ENCODE measurements at places on chromosomes 6 and 20. TPM values are rescaled to one million over a fixed set of nuclear protein-coding genes. Genes with fewer than 3 reads are reported as not detected.

GRCh38 chr6:83908813-83909212, 49.3 kb downstream of the CYB5R4 start:
- no peaks in the 10 kb centered on the region for H3K27me3 ChIP-seq
- no peaks in the 10 kb centered on the region for H3K4me1 ChIP-seq
- no peak overlapping the region for H3K27ac ChIP-seq

DNA sequence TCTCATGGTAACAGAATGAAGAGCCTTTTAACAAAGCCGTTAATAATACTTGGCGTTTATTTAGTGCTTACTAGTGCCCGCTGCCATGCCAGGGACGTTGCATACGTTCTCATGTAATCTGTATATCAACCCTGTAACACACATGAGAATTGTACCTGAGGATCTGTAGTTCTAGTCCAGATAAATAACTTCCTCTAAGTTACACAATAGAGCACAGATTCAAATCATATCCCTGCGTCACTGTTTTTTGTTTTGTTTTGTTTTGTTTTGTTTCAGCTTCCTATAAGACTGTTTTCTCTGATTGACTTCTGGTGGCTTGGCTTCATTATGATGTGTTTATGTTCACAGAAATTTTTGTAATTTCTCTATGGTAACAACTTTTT, 553 bp downstream of the ZSCAN16 start:
- no peaks in the 10 kb centered on the region for H3K27me3 ChIP-seq
- H3K27ac ChIP-seq = peak overlapping the region; percentile 49
- DNase-seq = no peak
- H3K4me1 ChIP-seq = peaks cover 12% of the 10 kb centered on the region

TDP2 gene
- 403 TPM for total RNA-seq

- no peaks in the 10 kb centered on the region for H3K36me3 ChIP-seq
- no peak for DNase-seq
- H3K4me1 ChIP-seq = no peaks in the 10 kb centered on the region
- H3K27ac ChIP-seq = no peak overlapping the region
- no peak overlapping the region for H3K4me3 ChIP-seq
Observed at GRCh38 chr6:104589940-104590339, 269.8 kb downstream of the HACE1 start.

FAM83B gene
- total RNA-seq = 36.6 TPM

GRCh38 chr6:12472601-12473038, 182.5 kb downstream of the EDN1 start:
- H3K4me1 ChIP-seq = no peaks in the 10 kb centered on the region
- no peaks in the 10 kb centered on the region for H3K27me3 ChIP-seq
- DNase-seq = peak; percentile 61
- no peak overlapping the region for H3K27ac ChIP-seq
- H3K4me3 ChIP-seq = no peak overlapping the region

NTSR1 gene
- 0.76 TPM for total RNA-seq

DNA sequence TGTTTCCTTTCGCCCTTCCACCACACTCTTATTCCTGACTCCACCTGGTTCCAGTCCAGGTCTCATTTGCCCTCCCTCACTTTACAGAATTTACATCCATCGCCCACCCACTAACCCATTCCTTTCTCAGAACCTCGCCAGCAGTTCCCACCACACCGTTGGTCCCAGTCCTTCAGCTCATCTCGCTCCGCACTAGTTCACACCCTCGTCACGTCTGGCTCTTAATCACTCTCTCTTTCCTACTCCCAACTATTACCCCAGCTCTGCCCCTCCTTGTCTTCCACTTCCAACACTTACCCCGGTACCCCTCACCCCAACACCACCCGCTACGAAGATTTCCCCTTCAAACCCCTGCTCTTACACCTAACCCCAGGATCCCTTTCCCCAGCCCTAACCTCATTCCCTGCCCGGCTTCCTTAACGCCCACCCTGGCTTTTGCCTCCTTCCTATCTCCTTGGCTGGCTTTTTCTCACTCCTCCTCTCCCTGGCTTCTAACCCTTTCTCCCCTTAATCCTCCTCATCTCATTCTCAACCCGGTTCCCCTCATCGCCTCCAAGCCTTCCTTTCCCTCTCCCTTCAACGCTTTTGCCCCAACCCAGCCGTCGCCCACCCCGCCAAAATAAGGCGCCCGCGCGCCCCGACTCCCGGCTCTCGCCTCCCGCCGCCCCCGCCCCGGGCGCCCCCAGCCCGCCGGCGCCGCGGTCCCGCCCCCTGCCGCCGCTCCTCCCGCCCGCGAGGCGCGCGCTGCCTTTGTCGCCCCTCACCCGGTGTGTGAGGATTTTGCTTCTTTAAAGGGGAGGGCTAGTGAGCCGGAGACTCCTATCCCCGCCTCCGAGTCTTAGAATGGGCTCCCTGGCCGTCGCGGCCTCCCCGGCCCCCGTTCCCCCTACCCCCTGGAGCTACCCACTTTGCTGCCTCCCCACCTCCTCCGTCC, 542 bp downstream of the USP49 start:
- no peaks in the 10 kb centered on the region for H3K27me3 ChIP-seq
- peaks cover 6% of the 10 kb centered on the region for H3K4me1 ChIP-seq
- peak overlapping the region; percentile 64 for H3K27ac ChIP-seq
- no peaks in the 10 kb centered on the region for H3K36me3 ChIP-seq
- H3K4me3 ChIP-seq = peak overlapping the region; percentile 67
- no peak for DNase-seq

GSTA3 gene
- not detected for total RNA-seq

TXLNB gene
- total RNA-seq = 1.7 TPM

- no peaks in the 10 kb centered on the region for H3K4me1 ChIP-seq
- peaks cover 33% of the 10 kb centered on the region for H3K36me3 ChIP-seq
- DNase-seq = no peak
- H3K4me3 ChIP-seq = no peak overlapping the region
- H3K27me3 ChIP-seq = no peaks in the 10 kb centered on the region
- H3K27ac ChIP-seq = no peak overlapping the region
Observed at GRCh38 chr20:51687108-51687507, 81.1 kb downstream of the ATP9A start.

DNA sequence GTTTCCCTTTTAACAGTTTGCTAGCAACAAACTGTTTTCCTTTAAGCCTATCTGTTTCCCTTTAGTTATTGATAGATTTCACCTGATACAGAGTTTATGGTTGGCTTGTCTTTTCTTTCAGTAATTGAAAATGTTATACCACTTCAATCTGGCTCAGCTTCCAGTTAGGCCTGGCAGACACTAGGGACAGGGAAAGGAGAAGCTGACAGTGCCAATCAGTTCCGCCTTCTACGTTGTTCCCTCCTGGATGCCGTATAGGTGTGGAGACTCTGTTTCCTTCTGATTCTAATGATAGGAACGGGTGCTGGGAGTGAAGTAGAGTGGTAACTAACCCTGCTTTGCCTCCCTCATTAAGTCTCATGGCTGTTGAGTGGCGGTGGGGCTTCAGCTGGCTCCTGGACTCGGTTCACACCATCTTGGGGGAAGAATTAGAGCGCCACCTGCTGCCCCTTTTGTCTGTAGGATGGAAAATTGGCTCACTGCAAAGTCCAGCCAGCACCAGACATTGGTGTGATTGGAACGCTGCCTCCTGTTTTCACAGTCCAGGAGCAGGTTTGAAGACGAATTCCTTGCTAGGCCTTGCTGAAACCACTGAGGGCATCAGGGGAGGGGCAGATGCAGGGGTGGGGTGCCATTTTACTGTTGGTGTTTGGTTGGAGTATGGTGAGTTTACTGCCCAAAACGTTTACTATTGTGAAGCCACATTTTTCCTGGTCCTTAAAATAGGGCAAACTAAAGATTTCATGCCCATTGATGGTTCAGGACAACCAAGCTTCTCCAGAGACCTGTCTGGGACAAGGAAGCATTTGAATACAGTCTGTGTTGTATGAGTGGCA, 1729.5 kb downstream of the GRIK2 start:
- H3K27ac ChIP-seq = no peak overlapping the region
- no peak overlapping the region for H3K4me3 ChIP-seq

PLA2G7 gene
- total RNA-seq = 3.3 TPM

GJE1 gene
- not detected for total RNA-seq

DNA sequence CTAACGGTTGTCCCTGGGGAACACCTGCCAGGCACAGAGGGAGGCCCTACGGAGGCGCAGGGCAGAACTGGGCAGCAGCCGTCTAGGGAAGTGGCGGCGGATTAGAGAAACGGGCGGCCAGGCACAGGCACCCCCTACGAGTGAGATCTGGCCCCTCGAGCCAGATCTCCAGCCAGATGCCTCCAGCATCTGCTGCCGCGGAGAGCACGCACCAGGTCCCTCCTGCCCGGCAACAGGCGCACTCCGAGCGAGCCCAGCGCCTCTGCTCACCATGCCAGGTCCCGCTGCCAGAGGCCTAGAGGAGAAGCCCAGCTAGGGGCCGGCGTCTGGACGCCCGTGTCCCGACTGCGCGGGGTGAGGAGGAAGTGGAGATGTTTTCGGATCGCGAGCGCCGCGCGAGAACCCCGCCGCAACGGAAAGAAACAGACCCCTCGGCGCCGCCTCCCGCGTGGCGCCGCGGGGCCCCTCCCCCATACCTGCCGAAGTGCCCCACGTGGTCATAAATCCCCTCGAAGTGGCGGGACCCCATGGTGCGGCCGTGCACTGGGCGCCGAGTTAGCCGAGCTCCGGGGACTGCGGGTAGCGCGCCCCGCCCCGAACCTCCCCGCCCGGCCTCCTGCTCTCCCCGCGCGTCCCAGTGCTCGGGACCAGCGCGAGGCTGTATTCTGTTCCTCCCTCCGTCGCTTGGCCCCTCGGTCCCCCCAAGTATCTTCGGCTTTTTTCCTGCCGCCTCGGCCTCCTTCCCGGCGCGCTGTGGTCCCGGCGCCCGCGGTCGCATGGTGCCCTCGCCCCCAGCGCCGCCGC, at the start of gene SLC22A16:
Gene SLC22A16, minus strand, starts transcription at position 568 of the 804 bp plus-strand sequence. Its CDS starts 39 bp downstream, at position 529.
- no peak for DNase-seq
- H3K27me3 ChIP-seq = peaks cover 7% of the 10 kb centered on the region
- no peaks in the 10 kb centered on the region for H3K36me3 ChIP-seq
- H3K4me3 ChIP-seq = no peak within 1 kb of the TSS
- H3K27ac ChIP-seq = no peak within 1 kb of the TSS

DNA sequence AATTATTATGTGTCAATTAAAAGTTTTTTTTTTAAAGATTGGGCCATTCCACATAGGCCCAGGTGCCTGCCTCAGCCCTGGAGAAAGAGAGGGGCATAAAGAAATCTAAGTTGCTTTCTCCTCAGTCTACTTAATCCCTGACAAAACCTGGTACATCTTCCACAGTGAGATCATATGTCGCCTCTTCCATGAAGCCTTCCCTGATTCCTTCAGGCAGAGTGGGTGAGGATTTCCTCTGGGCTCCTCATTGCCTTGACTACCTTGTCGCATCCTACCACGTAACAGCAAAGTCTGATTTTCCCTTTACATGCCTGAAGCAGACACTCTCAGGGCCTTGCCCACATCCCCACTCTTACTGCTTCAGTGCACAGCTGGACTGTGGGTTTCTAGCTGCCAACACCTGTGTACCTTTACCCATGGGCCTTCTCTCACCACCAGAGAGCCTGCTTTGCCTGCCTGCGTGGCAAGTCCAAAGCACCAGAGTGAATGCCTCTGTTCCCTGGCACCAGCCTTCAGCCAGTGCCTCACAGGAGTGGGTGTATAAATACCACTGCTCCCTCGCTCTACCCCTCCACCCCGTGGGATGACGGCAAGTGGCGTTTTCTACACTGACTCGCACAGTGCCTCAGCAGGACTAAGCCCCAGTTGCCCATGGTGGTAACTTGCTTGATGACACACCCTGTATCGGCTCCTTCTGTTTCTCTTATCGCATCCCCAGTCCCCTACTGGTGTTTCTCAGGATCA, 68.0 kb downstream of the EYA2 start:
- H3K27me3 ChIP-seq = no peaks in the 10 kb centered on the region
- no peak for DNase-seq
- no peak overlapping the region for H3K27ac ChIP-seq
- H3K36me3 ChIP-seq = no peaks in the 10 kb centered on the region
- no peak overlapping the region for H3K4me3 ChIP-seq

TGM2 gene
- 216 TPM for total RNA-seq

CLVS2 gene
- 0.13 TPM for total RNA-seq

GRCh38 chr6:149458806-149459205, 26.0 kb downstream of the ZC3H12D start:
- no peaks in the 10 kb centered on the region for H3K36me3 ChIP-seq
- DNase-seq = no peak
- H3K27me3 ChIP-seq = no peaks in the 10 kb centered on the region
- peaks cover 17% of the 10 kb centered on the region for H3K4me1 ChIP-seq

NEURL2 gene
- 3.3 TPM for total RNA-seq

VSTM2L gene
- 0.57 TPM for total RNA-seq

DNA sequence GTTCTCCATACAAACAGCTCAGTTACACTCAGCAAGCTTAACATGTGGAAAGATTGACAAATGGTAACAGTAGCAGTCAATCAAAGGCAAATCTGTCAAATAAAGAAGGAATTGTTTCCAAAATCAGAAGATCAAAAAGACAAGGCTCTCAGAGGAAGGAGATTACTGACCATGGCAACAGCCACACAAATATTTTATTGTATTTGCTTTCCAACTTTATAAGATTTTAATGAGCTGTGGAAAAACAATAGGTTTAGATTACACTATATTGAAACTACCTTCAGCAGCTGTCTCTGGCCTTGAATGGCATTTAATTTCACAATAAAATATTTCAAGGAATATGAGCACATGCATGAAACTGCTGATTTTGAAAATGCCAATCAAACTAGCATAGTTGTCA, 1143.9 kb upstream of the GJE1 start:
- no peaks in the 10 kb centered on the region for H3K36me3 ChIP-seq
- no peak for DNase-seq
- no peak overlapping the region for H3K4me3 ChIP-seq
- no peak overlapping the region for H3K27ac ChIP-seq
- no peaks in the 10 kb centered on the region for H3K4me1 ChIP-seq
- H3K27me3 ChIP-seq = no peaks in the 10 kb centered on the region

NR2E1 gene
- total RNA-seq = not detected

GRCh38 chr6:12814015-12814414, 97.4 kb downstream of the PHACTR1 start:
- no peak for DNase-seq
- no peaks in the 10 kb centered on the region for H3K4me1 ChIP-seq
- H3K36me3 ChIP-seq = no peaks in the 10 kb centered on the region
- H3K4me3 ChIP-seq = no peak overlapping the region

- no peaks in the 10 kb centered on the region for H3K36me3 ChIP-seq
- no peaks in the 10 kb centered on the region for H3K27me3 ChIP-seq
- peak overlapping the region; percentile 75 for H3K27ac ChIP-seq
- DNase-seq = no peak
- no peak overlapping the region for H3K4me3 ChIP-seq
Observed at GRCh38 chr6:32669240-32669639, 2.8 kb upstream of the HLA-DQB1 start.

SLC17A2 gene
- total RNA-seq = not detected
